ENCODE measurements at places on chromosomes 3 and 15. TPM values are rescaled to one million over a fixed set of nuclear protein-coding genes. Genes with fewer than 3 reads are reported as not detected.
A peak's percentile ranks its signal among the peaks of the same experiment; 100 is the strongest.

- no peak for DNase-seq
Measured at GRCh38 chr3:161333696-161334095, 37.6 kb downstream of the SPTSSB start.

GRCh38 chr3:129979905-129980304 lies 5.4 kb downstream of the TRH start:
- DNase-seq, result no peak

GRCh38 chr3:143283432-143284128 lies 164.0 kb downstream of the CHST2 start:
- no peak for DNase-seq

DNA sequence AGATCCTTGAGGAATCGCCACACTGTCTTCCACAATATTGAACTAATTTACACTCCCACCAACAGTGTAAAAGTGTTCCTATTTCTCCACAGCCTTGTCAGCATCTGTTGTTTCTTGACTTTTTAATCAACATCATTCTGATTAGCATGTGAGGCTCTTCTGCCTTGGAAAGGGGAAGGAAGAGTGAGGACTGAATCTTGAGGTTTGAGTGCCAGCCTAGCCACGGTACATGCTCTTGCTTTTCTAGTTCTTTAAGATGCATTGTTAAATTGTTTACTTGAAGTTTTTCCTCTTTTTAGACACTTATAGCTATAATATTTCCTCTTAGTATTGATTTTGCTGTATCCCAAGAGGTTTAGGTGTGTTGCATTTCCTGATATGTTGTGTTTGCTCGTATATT lies 596.1 kb downstream of the OTOL1 start:
- DNase-seq, result no peak

GRCh38 chr3:197171481-197172067 lies 126.8 kb downstream of the DLG1 start:
- no peak for DNase-seq

GRCh38 chr15:93488296-93488713 lies 399.3 kb upstream of the RGMA start:
- no peak for DNase-seq

DNA sequence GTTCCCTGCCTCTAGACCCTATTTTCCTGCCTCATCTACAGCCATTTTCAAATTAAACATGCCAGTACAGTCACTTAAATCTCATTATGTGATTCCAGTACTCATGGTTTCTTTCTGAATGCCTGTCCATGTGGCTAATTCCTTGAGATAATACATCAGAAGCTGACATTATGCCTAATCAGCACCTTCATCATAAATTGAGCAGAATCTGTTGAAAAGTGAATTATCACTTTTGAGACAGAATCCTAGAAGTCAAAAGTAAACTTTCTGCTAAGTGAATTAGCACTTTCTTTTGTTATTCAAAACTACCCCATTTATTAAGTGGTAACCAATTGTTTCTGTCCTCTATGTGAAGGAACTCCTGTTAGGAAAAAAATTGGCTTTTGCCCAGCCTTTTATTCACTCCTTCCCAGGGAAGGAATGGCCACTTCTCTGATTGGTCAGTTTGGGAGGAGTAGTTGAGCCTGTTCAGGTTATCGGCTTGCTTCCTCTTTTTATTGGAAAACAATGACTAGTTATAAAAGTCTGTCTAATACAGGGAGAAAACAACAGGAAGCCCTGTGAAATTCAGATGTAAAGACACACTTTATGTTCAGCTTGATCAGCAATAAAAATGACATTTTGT lies 40.5 kb downstream of the OSTN start:
- DNase-seq, result no peak

DNA sequence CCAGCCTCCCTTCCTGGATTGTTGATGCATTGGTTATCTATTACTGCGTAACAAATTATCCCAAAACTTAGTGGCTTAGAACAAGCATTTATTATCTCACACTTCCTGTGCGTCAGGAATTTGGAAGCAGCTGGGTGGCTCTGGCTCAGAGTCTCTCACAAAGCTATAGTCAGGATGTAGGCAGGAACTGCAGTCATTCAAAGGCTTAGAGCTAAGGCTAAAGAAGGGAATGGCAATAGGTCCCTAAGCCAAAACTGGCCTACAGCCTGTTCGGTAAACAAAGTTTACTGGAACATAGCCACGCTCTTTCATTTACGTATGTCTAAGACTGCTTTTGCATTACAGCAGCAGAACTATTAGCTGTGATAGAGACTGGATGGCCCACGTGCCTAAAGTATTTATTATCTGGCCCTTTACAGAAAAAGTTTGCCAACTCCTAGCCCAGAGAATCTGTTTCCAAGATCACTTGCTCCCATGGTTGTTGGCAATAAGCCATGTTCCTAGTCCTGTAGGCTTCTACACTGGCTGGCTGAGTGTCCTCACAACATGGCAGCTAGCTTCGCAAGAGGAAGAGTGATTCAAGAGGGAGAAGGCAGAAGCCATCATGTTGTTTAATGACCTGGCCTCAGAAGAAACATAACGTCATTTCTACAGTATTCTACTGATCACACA lies 132.4 kb downstream of the SNRK start:
- DNase-seq, result no peak

DNA sequence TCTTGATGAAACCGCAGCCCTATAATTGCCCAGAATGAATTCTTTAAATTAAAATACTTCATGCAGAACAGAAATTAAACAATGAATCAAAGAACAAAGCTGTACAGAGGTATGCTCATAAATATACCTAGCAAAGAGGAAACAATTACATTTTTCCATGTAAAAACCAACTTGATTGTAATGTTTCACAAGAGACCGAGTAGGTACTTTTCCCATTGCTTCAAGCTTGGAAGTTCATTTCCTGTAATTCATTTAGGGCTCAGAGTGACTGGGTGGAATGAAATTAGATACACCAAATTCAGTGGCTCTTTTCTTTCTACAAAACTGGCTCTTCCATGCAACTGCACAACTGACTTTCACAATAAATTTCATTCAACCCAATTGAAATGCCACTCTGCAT lies 51.4 kb downstream of the FHIT start:
- DNase-seq, result no peak

GRCh38 chr3:124701687-124702086 lies 28.6 kb upstream of the UMPS start:
- DNase-seq, result no peak

GRCh38 chr15:42329992-42330391 lies 29.3 kb upstream of the CAPN3 start:
- no peak for DNase-seq

DNA sequence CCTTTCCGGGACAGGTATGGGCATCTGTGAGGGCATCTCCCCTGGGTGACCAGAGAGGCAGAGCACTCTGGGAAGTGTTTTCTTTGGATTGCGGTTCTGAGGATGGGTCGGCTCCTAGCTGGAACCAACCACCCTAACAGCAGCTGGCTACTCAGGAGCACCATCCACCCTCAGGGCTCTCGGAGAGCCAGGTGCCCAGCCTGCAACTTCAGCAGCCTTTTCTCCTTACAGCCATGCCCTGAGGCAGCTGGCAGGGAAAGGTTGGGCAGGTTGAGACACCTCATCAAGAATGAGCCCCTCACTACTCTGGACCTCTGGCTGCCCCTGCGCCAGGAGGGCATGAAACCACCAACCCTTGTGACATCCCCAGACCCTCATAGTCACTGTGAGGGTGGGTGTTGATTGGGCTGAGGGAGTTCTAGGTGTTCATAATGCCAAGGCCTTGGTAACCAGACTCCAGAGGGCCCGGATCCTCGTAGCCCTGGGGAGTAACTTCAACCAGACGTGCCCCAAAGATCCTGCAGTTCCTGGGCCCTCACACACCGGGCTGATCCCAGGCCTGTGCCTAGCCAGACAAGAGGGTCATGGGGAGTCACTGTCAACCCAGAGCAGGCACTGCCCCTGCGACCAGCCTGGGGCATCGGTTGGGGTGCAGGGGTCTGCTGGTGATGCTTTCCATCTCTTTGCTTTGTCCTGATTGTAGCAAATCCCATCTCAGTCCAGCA lies 114.4 kb upstream of the ABHD17C start:
- peak; percentile 20 for DNase-seq

DNA sequence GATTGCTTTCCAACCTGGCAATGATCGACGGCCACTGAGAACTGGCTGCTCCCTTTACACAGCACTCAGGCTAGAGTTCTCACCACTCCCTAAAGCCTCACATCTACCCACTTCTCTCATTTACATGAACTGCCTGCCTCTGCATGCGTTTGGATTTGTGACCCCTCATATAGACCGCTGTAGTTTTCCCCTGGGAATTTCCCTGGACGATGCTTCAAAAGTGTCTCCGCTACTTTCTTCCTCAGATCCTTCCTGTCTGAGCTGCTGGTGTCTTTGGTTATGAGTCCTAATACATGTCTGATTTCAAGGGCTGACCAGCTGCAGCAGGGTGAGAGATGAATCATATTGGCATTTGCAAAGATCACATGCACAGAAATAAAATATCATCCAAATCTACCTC lies 116.7 kb upstream of the ETV5 start:
- no peak for DNase-seq

DNA sequence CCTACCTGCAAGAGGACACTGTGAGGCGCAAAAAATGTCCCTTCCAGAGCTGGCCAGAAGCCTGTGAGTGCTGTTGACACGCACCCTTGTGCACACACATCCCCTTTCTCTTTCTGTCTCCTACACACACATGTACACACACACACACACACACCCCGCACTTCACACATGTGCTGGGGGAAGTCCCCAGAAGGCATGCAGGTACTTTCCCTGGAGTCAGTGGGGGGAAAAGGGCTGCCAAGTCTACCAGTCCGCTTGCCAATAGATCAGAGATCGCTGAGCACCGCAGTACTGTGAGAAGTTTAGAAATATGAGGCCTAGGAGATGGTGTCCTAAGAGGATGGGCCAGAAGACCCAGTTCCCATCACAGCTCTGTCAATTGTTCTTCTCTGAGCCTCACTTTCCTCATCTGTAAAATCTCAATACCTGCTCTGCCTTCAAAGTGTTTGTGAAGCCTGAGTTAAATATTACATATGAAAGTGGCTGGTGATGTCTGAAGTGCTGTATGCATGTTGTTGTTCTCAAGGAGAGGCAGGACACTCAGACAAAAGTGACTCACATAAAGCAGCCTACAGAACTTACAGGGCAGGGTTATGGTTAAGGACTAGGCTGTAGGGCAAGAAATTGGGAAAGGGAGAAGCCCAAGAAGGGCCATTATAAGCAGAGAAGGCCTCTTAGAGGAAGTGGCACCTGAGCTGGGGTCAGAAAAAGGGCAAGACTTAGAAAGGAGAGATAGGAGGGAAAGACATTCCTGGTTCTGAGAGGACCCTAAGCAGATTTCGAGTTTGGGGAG lies 6.8 kb downstream of the IL17RE start:
- DNase-seq, result no peak

GRCh38 chr15:78102741-78103140 lies 10.4 kb downstream of the SH2D7 start:
- no peak for DNase-seq

DNA sequence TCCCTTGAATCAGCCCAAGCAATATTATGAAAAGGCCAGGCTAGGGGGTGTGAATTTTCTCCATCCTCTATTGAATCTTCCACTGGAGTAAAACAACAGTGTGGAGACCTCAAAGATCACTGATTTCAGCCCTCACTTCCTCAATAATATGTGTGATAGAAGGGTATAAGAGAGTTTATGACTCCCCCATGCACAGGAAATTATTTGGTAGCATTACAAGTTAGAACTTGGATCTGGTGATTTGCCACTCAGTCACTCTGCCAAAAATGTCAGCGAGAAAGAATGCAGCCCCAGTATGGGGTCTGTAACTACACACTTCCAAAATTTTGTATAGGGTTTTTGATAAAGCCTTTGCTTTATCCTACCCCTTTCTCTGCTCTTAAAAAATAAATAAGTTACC lies 81.0 kb upstream of the KCNMB2 start:
- no peak for DNase-seq

DNA sequence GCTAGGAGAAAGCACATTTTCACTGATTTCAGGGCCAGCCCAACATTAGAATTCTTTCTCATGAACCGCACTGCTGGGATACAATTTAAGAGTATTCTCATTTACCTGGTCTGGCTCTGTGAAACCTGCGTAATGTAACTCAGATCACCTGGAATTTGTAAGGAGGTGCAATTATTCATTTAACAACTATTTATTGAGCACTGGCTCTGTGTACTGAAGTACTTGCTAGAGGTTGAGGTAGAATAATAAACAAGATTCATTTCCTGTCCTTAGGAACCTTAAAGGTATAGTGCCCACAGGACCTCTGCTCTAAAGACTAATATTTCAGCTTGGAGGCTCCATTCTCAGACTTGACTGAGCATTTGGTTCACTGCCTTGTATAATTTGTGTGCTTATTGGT lies 242.2 kb upstream of the ZPLD1 start:
- no peak for DNase-seq

DNA sequence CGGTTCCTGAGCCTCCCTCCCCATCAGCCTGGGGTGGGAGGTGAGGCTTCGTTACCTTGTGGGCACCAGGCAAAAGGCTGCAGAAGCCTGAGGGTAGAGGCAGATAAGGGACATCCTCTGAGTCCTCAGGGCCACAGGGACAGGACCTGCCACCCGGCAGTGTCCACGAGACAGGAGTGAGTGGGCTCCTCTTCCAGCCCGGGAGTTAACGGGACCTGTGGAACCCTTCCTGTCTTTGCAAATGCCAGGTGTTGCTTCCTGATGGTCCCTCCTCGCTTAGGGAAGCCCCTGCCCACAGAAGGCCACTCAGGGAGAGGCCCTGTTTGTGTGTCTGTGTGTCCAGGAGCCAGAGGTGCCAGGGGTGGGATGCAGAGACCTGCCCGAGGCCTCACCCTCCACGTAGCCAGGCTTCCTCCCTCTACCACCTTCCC lies 111.1 kb upstream of the ALDH1A3 start:
- DNase-seq, result no peak

DNA sequence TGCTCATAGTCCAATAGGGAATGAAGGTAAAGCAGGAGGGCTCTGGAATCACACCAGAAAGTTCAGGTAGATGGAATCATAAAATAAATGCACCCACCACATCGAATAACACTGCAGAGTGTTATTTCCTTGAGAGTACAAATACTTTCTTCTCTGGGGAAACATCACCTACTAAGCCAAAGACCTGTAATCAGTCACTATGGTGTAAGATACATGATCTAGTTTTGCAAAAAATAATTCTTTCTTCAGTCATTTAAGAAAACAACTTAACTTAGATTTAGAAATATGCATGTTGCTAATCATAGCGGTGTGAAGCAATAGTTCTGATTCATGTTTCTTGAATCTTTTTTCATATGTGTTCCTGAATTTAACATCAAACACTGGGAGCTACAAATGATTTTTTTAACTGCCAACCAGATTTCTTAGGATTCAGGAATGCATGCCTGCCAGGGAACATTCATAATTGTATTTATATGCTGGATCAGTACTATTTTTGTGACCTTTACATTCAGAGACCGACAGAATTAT lies 40.2 kb upstream of the MEIS2 start:
- no peak for DNase-seq

GRCh38 chr3:49900491-49901153 lies 3.1 kb downstream of the MST1R start:
- DNase-seq, result peak; percentile 59

OSTN gene
- 0.09 TPM for total RNA-seq

GMNC gene
- total RNA-seq, result not detected

SEMA7A gene
- 7.0 TPM for total RNA-seq

KLHDC8B gene
- total RNA-seq, result 13.5 TPM

MKRN3 gene
- total RNA-seq, result not detected

POLQ gene
- 15.4 TPM for total RNA-seq

INSYN1 gene
- 2.5 TPM for total RNA-seq

NME9 gene
- not detected for total RNA-seq

All from H9 (cell line).